ENCODE measurements at places on chromosomes 7 and 10.

GRCh38 chr10:96512524-96513304, 1.0 kb downstream of the TLL2 start:
- no peak for DNase-seq

DNA sequence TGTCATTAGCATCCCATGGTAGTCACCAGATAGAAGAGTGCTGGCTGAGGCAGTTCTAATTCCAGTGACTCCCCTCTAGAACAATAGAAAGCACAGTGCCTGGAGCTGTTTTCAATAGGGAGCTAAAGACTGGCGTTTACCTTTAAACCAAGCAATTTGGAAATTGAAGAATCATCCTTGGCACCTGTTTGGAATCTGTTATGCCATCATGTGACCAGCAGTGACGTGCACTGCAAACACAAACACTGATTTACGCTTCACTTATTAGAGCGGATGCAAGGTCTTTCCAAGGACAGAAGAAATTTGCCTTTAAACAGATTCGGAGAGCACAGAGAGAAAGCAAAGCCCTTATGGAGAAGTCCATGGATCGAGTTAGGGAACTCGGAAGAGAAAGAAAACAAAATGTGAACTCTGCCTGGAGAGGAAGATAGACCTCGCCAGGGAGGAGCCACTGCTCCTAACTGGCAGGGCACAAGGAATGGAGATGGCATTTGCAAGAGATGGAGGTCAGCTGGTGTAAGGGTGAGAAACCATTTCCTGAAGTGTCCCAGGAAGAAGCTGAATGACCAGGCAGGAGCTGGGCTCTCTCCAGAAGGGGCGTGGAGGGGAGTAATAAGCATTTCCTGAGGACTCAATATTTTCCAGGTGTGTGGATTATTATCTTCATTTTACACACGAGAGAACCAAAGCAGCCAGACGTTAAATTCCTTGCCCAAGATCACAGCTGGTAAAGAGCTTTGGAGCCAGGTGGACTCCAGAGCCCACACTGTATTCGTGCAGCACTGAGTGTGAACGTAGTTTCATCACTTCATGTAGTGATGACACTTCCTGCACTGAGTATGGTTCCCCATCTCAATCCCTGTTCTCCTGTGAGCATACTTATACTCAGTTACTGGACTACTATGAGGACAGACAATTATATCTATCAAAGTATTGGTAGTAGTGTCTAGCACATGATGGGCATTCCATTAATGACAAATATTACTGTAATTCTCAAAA, 97.7 kb downstream of the CUBN start:
- DNase-seq, result no peak

GRCh38 chr10:3763035-3763456, 22.0 kb downstream of the KLF6 start:
- DNase-seq, result no peak

GRCh38 chr10:127979045-127979444, 72.1 kb downstream of the PTPRE start:
- DNase-seq, result no peak
